ENCODE measurements at places on chromosomes 11 and 22.

DNA sequence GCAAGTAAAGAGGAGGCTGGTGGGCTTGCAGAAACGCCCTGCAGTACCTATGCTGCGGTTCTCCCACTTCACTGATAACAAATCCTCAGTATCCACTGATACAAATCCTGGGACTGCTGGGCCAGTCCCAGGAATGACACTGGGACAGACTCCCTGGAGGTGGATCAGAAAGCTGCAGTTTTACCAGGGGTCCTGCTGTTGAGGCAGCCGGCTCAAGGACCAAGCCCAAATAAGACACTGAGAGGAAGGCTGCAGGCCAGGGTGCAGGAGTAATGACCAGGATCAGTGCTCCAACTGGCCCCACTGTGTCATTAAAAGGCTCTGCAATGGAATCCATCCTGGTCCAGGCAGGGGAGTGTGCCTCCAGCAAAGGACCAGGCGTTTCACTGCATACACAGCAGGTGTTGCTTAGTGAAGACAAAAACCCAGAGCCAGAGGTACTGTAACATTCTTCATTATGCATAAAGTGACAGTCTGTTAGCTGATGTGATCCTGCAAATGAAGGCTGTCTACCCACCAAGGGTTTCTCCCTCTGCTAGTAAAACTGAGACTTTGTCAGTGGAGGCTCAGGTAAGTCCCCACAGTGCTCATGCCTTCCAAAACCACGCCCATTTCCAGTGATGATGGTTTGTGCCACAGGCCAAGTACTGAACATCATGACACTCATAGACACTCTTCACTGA, 1.4 kb upstream of the C22orf39 start:
- no peak for DNase-seq

- no peak for DNase-seq
Measured at GRCh38 chr11:5983443-5983842, 3.3 kb downstream of the OR52L1 start.

DNA sequence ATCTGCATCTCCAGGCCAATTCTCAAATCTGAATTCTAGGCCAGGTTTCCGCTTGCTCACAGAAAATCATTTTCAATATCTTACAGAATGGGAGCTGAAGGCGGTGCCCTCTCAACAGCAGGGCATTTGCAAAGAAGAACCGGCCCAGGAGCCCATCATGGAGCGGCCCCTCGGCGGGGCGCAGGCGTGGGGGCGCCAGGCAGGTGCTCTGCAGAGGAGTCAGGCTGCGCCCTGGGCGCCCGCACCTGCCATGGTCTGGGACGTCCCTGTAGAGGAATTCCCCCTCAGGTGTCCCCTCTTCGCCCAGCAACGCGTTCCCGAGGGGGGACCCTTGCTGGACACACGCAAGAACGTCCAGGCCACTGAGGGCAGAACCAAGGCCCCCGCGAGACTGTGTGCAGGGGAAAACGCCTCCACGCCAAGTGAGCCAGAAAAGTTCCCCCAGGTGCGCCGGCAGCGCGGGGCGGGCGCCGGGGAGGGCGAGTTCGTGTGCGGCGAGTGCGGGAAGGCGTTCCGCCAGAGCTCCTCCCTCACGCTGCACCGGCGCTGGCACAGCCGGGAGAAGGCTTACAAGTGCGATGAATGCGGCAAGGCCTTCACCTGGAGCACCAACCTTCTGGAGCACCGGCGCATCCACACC, 11.5 kb downstream of the ZNF74 start:
- no peak for DNase-seq

DNA sequence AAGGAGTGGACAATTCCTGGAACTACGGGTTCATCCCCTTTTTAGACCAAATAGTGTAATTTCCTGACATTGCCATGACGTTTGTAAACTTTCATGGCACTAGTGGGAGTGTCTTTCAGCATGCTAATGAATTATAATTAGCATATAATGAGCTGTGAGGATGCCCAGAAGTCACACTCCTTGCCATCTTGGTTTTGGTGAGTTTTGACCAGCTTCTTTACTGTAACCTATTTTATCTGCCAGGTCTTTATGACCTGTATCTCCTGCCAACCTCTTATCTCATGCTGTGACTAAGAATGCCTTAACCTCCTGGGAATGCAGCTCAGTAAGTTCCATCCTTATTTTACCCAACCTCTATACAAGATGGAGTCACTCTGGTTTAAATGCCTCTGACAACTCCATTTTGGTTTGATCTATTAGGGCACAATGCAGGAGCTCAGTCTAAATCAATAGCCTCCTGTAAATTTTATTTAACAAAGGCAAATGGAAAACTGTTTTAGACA, 20.7 kb downstream of the OR10A6 start:
- no peak for DNase-seq

- no peak for DNase-seq
Measured at GRCh38 chr11:126060757-126061171, 1.9 kb downstream of the CDON start.

DNA sequence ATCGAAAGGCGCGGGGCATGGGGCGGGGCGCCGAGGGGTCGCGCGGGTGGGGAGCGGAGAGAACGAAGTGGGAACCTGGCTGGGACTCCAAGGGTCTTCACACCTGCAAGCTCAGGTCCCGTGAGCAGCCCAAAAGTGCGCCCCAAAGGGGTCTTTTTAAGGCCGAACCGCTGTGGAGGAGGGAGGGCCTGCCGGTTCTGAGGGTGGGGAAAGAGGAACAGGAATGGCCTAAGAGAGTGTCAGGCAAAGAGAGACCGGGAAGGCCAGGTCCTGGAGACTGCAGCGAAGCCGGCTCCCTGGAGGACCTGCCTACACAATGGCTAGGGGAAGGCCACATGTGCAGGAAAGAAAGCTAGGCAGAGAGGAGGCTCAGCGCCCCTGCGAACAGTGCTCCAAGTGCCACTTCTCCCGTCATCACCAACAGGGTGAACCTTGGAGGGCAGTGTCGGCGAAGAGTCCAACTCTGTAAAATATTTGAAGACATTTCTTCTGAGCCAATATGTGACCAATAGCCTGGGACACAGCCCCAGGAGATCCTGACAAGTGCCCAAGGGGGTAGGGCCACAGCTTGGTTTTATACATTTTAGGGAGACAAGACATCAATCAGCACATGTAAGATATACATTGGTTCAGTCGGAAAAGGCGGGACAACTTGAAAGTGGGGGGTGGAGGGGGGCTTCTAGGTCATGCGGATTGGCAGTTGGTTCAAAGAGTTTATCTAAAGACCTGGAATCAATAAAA, 710 bp upstream of the DGCR2 start:
- DNase-seq: no peak

GRCh38 chr22:26998716-26999115, 341.3 kb downstream of the MIAT start:
- no peak for DNase-seq
